ENCODE measurements at places on chromosomes 11 and 22.

DNA sequence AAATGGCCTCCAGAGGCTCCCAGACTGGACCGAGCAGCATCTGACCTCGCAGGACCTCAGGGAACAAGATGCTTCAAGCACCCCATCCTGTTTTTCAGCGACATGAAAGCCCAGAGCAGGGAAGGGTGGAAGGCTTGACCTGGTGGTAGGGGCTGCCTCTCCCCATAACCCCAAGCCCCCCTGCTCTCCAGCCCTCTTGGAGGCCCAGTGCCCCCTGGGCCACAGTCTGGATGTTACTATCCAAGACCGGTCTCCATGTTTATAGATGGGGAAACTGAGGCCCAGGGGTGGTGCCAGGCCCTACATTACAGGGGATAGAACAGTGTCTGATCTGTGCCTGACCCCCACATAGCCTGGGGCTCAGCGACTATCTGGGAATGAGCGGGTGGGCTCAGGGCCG lies 7.0 kb downstream of the FGF3 start:
- no peak for DNase-seq

DNA sequence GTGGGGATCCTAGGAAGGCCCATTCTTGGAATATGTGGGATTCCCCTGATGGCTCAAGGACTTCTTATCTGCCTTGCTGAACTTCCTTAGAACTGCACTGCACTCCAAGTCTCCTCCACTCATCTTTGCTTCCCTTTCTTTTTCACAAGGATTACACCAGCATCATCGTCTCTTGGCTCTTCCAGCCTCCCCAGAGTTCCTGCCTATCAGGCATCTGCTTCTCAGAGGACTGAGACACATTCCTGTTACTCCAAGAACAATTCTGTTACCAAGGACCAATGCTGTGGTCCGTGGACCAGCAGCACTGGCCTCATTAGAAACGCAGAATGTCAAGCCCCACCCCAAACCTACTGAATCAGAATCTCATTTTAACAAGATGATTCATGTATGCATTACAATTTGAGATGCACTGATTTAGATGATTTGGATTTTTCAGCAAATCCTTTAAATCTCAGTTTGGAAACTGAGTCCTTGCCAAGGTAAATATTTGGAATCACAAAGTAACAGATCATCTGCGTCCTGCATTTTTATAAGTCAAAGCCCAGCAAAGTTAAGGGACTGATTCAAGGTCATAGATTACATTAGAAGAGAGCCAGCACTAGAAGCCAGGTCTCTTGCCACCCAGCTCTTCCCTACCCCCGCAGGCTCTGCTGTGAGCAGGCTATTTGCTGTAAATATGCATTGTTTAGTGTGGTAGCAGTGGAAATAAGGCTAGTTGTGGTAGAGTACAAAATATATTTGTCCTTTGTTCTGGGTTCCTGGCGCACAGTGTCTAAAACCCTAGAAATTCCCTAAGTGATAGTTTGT lies 110.9 kb downstream of the SWAP70 start:
- no peak for DNase-seq

GRCh38 chr11:113840932-113841664 lies 34.3 kb downstream of the USP28 start:
- DNase-seq, result no peak

DNA sequence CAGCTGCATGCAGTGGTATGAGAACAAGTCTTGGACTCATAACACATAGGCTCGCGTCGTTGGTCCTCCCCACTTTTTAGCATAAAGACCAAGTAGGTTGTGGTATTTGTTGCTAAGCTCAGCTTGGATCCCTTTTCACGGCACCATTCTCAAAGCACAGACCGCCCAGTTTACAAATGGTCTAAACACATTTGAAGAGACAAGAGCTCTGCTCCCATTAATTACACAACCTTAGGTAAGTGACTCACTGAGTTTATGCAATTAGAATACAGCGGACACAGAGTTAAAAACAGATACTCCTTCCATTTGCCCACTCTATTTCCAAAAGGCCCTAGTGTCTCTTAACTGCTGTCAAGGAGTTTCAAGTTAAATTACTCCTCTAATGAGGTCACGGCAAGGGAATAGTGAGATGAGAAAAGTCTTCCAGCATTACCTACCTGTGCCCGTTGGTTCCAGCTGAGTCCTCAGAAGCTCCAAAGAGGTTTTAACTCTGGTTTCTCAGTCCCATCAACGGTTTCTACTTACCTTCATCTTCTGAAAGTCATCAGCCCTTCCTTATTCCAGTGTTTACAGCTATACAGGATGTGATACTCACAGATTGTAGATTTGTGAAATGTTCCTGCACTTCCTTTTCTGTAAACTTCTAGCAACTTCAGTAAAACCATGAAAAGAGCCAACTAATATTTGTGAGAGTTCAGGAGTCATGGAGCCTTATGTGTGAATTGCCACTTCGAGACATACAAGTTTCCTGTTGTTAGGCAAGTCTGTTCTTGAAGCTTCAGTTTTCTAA lies at the start of gene MS4A6A:
MS4A6A (minus strand) TSS at position 543 of the 790 bp plus-strand sequence. CDS start 1,356 bp downstream, outside the sequence.
- DNase-seq, result no peak

DNA sequence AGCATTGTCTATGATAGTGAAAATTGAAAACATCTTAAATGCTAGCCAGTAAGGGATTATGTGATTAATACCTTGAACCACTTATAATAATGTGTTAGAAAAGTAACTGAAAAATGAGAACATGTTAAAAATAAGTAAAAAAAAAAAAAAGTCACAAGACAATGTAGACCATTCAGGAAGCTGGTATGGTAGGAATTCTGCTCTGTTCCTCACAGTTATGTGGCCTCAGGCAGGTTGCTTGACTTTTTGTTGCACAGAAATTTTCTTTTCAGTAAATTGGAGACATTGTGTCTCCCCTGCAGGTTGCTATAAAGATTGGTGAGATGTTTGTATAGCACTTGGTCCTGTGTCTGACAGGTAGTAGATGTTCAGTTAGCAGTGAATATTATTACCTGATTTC lies 17.3 kb upstream of the PLET1 start:
- DNase-seq, result no peak

- no peak for DNase-seq
Observed at GRCh38 chr11:12247543-12248254, 129.7 kb upstream of the PARVA start.

GRCh38 chr11:30125456-30125855 lies 105.4 kb upstream of the FSHB start:
- DNase-seq, result no peak

DNA sequence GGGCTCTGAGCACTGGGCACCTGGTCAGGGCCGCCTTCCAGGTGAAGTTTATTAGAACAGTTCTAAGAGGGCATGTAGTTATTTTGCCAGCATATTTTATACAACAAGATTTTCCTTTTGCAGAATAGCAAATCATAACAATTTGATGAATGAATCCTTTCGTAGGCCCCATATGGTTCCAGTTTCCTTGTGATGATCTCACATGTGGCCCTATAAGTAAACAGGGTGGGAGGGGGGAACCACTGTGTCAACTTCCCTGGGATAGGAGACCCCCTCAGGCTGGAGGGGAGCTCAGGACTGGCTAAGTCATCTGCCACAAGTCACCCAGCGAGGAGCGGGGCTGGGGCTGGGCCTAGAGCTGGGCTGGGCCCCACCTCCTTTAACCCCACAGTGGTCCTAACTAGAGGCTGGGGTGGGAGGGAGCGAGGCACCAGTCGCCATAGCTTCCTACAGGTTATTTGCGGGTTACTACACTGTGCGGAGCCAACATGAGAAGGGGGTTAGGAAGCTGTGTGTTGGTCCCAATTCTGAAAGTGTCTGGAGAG lies 4.2 kb downstream of the FBLN1 start:
- DNase-seq, result no peak
